ENCODE measurements at places on chromosomes 4 and X.

GRCh38 chrX:31433856-31434255 is 362.0 kb upstream of the FTHL17 start:
- DNase-seq, result no peak

DNA sequence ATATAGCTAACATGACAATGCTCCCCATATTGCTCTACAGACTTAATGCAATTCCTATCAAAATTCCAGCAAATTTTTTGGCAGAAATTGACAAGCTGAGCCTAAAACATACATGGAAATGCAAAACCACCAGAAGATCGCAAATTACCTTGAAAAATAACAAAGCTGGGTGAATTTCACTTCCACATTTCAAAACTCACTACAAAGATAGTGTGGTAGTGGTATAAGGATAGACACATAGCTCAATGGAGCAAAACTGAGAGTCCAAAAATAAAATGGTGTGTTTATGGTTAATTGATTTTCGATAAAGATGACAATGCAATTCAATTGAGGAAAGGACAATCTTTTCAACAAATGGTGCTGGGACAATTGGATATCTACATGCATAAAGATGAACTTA is 65.8 kb downstream of the SLC9A7 start:
- no peak for DNase-seq

DNA sequence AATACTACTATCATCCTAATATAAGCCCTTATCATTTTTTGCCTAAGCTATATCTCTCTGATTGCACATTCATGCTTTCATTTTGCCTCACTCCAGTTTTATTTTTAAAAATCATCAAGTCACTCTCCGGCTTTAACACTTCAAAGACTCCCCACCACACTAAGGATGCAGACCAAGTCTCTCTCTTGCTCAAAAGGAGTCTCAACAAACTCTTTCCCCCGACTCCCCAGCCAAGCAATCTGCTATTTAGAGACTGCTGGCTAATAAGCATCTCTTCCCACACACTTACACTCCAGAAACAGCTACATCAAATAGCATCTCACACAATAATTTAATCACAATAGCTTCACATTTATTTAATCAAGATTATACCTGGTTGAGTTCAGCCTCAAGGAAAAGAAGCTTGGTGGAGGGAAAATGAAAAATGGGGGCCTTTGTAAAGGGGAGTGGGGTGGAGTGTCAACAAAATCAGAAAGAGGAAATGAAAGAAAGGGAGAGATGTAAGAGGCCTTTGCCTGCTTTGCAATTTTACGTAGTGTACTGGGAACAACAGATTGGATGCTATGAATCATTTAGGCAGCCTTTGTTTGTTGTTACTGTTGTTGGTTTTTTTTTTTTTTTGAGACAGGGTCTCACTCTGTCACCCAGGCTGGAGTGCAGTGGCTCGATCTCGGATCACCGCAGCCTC is 104.1 kb upstream of the MCF2 start:
- no peak for DNase-seq

DNA sequence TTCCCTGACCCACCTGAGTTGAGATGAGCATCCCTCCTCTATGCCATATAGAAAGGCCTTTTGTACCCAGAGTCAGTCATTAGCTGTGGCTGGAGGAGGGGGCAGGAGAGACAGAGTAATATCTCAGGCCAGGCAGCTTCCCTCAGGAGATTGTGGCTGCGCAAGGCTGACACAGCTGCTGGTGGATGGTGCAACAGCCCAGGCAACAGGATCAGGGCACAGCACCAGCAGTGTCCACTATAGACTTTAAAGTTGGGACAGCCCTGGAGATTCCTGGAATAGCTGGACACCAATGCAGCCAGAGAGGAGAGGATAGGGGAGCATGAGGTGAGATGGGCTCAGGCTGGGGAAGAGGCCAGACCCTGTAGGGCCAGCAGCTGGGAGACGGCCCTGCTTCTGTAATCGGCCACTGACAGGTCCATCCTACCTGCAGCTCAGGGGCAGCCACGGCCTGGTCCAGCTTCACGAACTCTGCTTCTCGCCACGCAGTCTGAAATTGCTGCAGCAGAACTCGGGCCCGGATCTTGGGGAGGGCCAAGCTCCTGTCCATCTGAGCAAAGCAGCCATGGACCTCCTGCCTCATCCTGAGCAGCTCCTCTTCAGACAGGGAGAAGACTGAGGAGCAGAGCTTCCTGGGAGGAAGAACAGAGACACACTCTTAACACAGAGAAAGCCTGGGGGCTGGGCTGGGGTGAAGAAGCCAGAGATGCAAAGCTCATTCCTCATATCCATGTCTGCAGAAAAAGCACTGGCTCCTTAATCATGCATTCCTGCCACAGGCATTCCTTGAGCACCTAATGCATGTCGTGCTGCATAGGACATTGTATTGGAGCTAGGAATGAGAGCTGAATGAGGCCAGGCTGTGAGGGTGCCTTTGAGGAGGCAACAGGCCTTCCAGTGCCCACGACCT is 90.1 kb downstream of the EVC2 start:
- no peak for DNase-seq

DNA sequence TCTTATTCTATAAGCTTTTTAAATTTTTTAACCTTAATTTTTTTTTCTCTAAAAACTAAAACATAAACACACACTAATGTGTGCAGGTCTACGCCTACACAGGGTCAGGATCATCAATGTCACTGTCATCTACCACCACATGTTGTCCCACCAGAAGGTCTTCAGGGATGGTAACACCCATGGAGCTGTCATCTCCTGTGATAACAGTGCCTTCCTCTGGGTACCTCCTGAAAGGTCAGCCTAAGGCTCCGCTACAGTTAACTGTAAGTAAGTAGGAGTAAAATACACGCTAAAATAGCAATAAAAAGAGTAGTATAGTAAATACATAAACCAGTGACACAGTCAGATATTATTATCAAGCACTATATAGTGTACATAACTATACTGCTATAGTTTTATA is 45.9 kb upstream of the GPRIN3 start:
- no peak for DNase-seq

DNA sequence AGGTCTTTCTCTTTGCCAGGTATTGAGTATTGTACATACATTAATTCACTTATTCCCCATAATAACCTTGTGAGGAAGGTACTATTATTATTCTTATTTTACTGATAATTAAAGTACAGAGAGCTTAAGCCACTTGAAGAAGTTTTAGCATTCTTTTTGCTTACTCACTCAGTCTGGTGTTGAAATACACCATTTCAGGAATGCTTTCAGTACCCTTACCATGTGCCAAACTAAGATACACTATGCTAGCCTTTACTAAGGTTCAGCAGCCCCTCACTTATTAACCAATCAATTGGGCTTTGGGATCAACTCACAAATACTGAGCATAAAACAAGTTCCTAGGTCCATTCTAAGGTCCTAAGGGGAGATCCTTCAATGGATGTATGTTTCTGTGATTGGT is 179.0 kb upstream of the FGF13 start:
- DNase-seq, result no peak

GRCh38 chr4:129899849-129900248 is 803.9 kb downstream of the C4orf33 start:
- DNase-seq, result no peak

- no peak for DNase-seq
Measured at GRCh38 chrX:149611623-149612175, 16.6 kb upstream of the HSFX2 start.

- DNase-seq, result no peak
Measured at GRCh38 chr4:20462426-20463175, 210.9 kb downstream of the SLIT2 start.

- no peak for DNase-seq
Measured at GRCh38 chr4:125334926-125335325, 20.2 kb downstream of the FAT4 start.

GRCh38 chrX:153421856-153422255 is 10.6 kb downstream of the ZFP92 start:
- no peak for DNase-seq

DNA sequence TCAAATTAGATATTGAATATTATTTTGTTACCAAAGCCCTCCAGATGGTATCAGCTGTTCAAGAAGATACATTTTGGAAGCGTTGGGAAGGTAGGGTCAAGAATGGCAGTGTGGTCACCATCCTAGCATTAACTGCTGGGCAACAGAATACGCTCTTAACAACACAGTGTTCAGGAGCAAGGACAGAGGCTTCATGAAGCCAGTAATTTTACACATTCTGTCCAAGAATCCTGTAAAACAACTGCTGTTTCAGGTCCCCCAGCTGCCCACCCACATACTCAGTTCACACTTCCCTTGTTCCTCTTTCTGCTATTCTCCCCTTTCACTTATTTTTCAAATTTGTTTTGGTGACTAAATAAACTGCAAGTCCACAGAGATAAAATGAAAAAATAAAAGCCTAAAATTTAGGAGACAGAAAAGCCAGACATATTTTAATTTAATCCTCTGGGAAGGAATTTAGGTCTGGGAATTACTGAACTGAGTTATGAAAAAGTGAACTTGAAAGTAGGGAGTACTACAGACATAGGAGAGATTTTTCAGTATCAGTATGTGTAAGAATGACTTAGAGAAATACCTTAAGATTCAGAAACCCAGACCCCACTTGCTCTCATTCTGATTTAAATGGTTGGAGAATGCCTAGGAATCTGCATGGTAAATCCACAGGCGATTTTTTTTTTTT is 406.7 kb downstream of the MAPK10 start:
- DNase-seq, result no peak

DNA sequence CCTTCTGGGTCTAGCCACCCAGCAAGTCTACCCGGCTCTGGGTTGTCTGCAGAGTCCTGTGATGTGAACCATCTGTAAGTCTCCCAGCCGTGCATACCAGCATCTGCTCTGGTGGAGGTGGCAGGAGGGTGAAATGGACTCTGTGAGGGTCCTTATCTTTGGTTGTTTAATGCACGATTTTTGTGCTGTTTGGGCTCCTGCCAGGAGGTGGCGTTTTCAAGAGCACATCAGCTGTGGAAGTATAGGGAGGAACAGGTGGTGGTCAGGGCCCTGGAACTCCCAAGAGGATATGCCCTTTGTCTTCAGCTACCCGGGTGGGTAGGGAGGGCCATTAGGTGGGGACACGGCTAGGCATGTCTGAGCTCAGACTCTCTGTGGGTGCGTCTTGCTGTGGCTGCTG is 66.5 kb upstream of the ZFP42 start:
- no peak for DNase-seq

DNA sequence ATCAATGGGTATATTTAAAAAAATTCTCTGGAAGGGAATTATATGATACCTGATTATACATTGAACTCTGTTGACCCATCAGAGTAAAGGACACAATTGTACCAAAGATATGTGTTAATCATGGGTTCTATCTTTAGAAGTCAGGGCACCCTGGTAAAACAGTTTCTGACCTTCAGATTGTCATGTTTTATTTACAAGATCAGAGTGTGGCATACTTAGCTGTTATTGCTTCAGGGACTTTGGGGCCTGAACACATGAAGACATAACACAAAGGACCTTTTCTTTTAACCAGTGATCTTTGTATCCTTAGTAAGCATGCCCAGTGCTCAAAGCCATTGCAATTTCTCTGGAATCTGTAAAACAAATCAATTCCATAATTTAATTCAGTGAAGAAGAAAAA is 204.8 kb upstream of the RPS6KA3 start:
- no peak for DNase-seq

DNA sequence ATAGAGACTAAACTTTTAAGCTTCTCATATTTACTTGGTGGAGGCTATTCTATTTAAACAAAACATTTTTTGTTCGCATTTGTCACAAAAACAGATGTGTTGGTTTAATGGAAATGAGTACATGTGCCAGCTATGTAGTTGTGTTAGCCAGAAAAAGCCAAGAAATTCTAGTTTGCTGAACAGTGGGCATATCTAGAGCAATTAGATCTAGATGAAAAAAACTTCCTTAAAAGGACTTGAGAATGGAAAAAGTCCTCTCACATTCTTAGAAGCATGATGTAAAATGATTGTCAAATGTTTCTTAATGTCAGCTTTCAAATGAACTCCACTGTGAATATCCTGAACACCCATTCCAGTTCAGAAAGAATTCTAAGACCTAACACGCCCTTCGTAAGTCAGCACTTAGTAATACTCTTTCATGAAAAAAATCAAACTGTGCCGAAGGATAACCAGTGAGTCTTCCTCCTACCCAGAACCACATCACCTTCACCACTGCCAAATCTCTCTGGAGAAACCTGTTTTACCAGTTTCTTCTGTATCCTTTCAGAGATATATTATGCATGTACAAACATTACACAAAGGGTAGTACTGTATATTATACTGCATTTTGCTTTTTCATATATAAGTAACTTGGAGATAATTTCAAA is 28.2 kb downstream of the PHKA1 start:
- no peak for DNase-seq

- DNase-seq, result no peak
Measured at GRCh38 chr4:86118711-86119110, 241.1 kb downstream of the MAPK10 start.

- DNase-seq, result no peak
Measured at GRCh38 chr4:74975848-74976824, 43.2 kb downstream of the PARM1 start.

DNA sequence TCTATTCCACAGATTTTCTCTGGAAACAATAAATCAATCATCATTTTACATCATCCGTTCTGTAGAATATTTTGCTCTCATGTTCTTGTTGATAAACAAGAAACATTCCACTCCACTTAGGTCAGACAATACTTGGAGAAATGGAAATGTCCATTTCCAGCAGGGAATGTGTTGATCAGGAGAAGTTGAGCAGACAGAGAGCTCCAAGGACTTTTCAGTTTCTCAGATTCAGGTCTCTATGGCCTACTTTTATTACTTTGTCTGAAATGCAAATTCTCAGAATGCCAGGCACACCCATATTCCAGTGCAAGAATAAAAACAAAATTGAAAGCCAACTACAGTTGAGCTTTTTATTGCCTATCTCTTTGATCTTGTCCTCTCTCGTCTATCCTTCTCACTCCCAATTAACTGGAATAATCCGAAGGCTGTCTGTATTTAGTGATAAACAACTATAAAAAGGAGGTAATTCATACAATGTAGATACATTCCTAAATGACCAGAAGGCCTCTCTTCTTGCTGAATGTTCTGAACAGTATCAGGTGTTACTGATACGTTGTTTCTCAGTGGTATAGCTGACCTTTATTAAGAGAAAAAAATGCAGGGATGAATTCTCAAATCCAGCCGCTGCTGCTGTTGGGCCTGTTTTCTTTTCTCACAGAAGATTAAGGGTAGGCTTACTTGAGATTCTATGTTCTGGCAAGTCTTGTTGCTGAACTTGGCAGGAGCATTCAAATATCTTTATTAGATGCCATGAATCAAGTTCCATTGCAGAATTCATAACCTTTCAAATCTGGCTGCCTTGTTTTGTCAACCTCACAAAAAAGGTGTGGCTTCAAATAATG is 72.1 kb downstream of the HPGD start:
- DNase-seq, result no peak

GRCh38 chr4:154616731-154617130 is 4.3 kb upstream of the FGG start:
- DNase-seq, result no peak

- DNase-seq, result no peak
Measured at GRCh38 chrX:30883138-30883537, 5.9 kb downstream of the TAB3 start.

GRCh38 chrX:73562458-73562857 is 539 bp upstream of the CHIC1 start:
- DNase-seq, result no peak

- DNase-seq, result no peak
Measured at GRCh38 chrX:675279-675954, 44.8 kb downstream of the SHOX start.
